ENCODE measurements at places on chromosomes 7 and 10. TPM values are rescaled to one million over a fixed set of nuclear protein-coding genes. Genes with fewer than 3 reads are reported as not detected.
A peak's percentile ranks its signal among the peaks of the same experiment; 100 is the strongest.

The KBTBD2 gene
- total RNA-seq: 36.5 TPM

The ANXA8L1 gene
- total RNA-seq: not detected

The PCLO gene
- total RNA-seq: 2.3 TPM

The ZDHHC4 gene
- total RNA-seq: 51.0 TPM

The FEZF1 gene
- total RNA-seq: not detected

The DOCK4 gene
- 22.1 TPM for total RNA-seq

The MAT1A gene
- total RNA-seq: not detected

The ADIRF gene
- 45.3 TPM for total RNA-seq

The CCSER2 gene
- total RNA-seq: 91.7 TPM

- DNase-seq: no peak
Measured at GRCh38 chr7:100247152-100247757, 27.5 kb downstream of the PVRIG start.

- DNase-seq: no peak
Measured at GRCh38 chr7:134829380-134829986, 50.0 kb downstream of the CALD1 start.

DNA sequence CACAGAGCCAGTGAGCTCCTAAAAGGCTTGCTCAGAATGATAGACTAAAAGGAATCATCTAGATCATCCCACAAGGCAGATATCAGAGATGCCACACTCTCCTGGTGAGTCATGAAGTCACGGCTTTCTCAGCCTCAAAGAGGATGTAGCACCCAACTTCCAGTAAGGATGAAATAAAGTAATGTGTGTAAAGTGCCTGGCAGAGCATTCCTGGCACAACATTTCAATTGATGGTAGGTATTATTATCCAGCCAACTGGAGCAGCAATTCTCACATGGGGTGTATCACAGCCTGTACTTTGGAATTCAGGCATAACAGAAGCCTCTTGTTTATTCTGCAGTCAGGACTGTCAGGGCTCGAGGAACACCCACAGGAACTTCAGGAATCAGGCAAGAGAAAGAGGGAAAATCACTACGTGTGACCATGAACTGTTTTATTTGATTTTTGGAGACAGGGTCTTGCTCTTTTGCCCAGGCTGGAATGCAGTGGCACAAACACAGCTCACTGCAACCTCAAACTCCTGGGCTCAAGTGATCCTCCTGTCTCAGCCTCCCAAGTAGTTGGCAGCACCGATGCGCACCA is 5.3 kb upstream of the NAT16 start:
- DNase-seq: no peak

- no peak for DNase-seq
Measured at GRCh38 chr10:124798364-124798763, 3.3 kb upstream of the ABRAXAS2 start.

DNA sequence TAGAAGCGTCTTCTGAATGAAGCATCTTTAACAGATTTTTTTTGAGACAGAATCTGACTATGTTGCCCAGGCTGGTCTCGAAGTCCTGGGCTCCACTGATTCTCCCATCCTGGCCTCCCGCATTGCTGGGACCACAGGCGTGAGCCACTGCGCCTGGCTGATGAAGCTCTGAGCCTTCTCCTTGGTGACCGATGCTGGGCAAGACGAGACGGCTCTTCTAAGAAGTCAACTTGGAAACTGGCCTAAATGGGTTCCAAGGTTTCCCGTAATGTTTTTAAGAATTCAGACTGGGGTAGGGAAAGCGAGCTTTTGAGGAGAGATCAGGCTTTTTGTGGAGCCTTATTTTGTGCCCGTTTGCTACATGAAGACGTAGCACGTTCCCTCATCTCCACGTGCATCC is 224.5 kb downstream of the ZMYND11 start:
- peak; percentile 35 for DNase-seq

DNA sequence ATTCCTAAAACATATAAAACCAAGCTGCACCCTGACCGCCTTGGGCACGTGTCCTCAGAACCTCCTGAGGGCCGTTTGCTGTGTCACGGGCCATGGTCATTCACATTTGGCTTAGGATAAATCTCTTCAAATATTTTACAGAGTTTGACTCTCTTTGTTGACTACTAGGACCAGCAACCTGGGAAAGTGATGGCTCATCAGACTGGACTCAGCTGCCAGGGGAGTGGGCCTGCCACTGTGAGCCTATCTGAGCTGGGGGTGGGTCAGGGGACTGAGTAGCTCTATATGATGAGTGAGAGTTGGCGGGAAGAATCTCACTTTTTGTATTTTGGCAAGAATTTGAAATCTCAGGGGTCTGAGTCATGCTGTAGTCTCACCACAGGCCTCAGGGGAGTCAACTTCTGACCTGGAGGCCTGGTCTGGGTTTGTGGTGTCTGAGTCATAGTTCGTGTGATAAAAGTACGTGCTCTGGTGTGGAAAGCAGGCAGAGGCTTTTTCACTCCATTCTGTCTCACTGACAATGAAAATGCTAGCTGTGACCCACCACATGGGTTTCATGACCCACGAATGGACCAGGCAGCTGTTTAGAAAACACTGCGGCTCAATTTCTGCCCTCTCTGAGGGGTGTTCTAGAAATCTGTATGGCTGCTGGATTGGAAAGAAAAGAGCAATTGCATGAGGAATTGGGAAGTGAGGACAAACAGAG is 4.2 kb upstream of the UPP1 start:
- peak; percentile 89 for DNase-seq

DNA sequence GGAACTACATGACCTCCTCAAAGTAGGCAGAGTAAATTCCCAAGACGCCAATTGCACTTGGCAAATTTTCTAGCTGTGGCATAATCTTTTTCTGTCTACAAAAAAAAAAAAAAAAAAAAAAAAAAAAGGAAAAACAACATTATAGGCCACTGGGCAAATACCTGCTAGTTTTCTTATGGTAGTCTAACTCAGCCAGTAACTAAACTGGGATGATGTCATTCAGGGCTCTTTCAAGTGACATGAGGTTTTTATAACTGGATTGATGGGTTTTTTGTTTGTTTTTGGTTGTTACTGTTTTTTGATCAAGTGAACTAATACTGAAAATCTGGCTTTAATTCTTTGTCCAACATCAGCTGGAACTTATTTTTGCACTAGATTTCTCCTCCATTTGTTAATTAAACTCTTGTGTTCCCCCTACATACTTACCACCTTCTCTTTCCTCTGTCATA is 7.4 kb upstream of the VIM start:
- DNase-seq: no peak

- no peak for DNase-seq
Measured at GRCh38 chr7:78296046-78296597, 497.5 kb downstream of the PHTF2 start.

- no peak for DNase-seq
Measured at GRCh38 chr7:15678653-15679052, 7.8 kb downstream of the MEOX2 start.

- DNase-seq: peak; percentile 93
Measured at GRCh38 chr7:28093623-28094232, 86.9 kb downstream of the JAZF1 start.

DNA sequence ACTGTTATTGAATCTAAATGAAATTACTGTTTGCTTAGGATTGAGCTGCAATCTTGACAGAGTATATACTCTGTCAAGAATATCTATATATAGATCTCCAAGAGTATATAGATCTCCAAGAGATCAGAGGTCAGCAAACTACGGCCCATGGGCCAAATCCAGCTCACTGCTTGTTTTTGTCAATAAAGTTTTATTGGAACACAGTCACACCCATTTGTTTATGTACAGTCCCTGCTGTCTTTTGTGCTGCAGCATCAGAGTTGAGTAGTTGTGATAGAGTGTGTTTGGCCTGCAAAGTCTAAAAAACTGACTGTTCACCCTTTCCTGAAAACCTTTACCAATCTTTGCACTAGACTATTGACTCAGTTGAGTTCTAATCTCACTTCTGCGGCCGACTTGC is 66.3 kb upstream of the NPVF start:
- no peak for DNase-seq

- no peak for DNase-seq
Measured at GRCh38 chr7:95102662-95103061, 195.3 kb downstream of the PPP1R9A start.

- DNase-seq: no peak
Measured at GRCh38 chr10:8052956-8053445, 1.5 kb upstream of the GATA3 start.

DNA sequence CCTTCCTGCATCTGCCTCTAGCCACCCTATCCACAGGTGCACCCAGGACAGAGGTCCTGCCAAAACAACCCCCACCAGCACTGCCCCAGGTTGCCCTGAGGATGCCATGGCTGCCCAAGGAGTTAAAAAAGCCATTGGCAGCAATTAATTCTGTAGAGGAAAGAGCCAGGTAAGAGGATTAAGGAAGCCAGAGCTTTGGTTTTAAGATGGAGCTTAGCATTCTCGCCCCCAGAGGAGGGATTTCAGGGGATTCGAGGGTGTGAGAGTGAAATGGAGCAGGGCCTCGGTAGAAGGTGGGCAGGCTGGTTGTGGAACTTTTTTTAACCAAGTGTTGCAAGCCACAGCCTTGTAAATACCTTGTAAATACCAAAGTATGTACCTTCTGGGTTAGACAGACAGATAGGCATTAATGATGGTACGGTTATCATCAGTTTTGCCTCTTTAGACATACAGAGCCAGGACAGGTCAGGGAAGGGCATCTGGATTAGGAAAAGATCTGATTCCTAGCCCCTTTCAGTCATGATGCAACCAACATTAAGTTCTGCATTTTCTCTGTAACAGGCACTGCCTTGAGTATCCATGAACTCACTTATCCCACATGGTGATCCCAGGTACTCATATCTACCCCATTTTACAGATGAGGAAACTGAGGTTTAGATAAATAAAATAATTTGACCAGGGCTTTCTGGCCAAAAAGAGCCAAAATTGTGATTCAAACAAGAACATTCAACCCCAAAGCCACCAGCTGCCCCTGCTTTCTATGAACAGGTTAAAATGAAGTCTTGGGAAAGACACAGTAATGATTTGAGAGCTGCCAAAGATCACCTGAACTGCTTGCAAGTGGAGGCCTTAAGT is 120.7 kb upstream of the PPIF start:
- no peak for DNase-seq

- DNase-seq: no peak
Measured at GRCh38 chr10:110723224-110723891, 79.2 kb downstream of the RBM20 start.

- no peak for DNase-seq
Measured at GRCh38 chr7:92421676-92422435, 25.4 kb upstream of the GATAD1 start.

DNA sequence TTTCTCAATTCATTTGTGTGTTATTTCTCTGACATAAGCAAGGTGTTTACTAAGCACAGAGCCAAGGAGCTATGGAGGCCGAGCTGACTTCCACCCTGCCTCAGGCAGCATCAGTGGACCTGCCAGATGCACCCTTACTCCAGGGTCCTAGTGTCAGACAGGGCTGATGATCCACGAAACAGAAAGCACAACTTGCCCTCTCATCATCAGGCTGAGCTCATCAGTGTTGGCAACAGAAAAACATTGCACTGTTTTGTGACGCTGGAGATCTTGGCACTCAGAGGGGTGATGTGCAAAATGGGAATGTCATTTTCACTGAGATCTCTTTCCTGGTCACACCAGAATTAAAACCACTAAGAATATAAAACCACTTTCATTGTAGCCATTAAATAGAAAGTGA is 201.8 kb downstream of the GLI3 start:
- DNase-seq: no peak
